ENCODE measurements at places on chromosomes 13 and 19. TPM values are rescaled to one million over a fixed set of nuclear protein-coding genes. Genes with fewer than 3 reads are reported as not detected.

ZNF14 gene
- total RNA-seq, result 4.8 TPM

UPF3A gene
- 52.1 TPM for total RNA-seq

FDX2 gene
- 24.9 TPM for total RNA-seq

PDX1 gene
- not detected for total RNA-seq

ZNF724 gene
- 16.1 TPM for total RNA-seq

ZNF382 gene
- 13.2 TPM for total RNA-seq

ZNF420 gene
- 11.9 TPM for total RNA-seq

LILRB4 gene
- not detected for total RNA-seq

ODAD3 gene
- 0.24 TPM for total RNA-seq

C19orf67 gene
- 0.54 TPM for total RNA-seq

GRCh38 chr19:28293685-28294084 lies 919.3 kb downstream of the UQCRFS1 start:
- DNase-seq, result no peak

- DNase-seq, result peak; percentile 91
Observed at GRCh38 chr19:3801412-3802096, 15.4 kb upstream of the MATK start.

- DNase-seq, result no peak
Observed at GRCh38 chr13:24146961-24147569, 13.5 kb upstream of the SPATA13 start.

DNA sequence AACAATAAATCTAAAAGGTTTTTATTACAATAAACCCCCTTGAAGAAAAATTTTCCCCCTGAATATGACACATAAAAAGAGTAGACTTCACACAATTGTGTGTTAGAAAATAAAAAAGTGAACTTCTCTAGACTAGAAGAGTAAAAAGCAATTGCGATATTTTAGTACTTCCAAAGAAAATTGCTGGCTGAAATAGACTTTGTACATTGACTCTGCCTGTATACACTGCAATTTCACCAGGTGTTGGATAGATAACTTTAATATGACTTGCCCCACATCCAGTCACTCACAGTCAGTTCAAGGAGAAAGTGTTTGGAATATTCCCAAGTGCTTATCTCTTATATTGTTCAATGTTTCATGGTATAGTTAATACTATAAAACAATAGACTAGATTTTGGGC lies 1780.1 kb upstream of the PCDH20 start:
- no peak for DNase-seq

DNA sequence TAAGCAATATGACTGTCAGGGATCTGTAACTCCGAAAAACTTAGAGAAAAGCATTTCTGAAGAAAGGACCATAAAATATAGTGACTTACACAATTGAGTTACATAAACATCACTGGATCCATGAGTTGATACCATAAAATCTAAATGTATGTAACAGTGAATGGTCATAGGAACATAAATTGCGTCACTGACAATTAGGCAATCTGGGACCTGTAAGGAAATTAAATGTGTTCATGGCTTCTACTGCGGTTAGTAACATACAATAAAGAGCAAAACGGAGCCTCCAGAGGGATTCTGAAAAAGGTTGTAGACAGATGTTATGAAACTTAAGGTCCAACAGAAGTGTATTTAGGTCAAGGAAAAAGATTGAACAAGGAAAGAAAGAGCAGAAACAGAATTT lies 27.1 kb downstream of the POU4F1 start:
- no peak for DNase-seq

GRCh38 chr19:43575955-43576878 lies 616 bp downstream of the PINLYP start:
- DNase-seq, result peak; percentile 68

DNA sequence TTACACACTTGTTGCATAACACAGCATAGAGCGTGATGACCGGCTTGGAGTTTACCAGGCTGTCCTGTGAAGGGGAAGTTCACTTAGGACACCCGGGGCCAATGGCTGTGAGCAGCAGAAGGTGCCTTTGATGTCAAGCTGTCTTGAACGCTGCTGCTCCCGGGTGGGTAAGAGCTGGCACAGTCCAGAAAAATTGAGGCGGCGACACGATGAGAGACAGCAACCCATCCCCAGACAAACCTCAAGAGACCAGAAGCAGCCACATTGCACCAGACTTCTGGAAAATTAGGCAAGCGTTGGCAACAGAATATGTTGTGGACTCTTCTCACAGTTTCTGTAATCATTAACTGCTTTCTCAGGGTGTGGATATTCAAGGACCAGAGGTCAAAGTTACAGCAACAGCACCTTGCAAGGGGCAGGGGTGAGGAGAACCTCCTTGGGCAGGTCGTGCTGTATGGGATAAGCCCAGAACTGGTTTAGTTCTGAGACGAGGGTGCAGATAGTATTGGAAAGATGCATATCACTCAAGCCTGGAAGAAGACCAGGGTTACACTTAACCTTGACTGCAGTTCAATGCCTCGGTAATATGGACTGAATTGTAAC lies 10.1 kb downstream of the NFILZ start:
- DNase-seq, result no peak

- no peak for DNase-seq
Observed at GRCh38 chr13:73531014-73531413, 472.2 kb downstream of the KLF5 start.

- no peak for DNase-seq
Observed at GRCh38 chr19:28428663-28429348, 784.1 kb downstream of the UQCRFS1 start.

- DNase-seq, result no peak
Observed at GRCh38 chr13:61180234-61180633, 235.4 kb downstream of the PCDH20 start.

- DNase-seq, result peak; percentile 68
Observed at GRCh38 chr13:40576369-40576768, 90.1 kb downstream of the FOXO1 start.

DNA sequence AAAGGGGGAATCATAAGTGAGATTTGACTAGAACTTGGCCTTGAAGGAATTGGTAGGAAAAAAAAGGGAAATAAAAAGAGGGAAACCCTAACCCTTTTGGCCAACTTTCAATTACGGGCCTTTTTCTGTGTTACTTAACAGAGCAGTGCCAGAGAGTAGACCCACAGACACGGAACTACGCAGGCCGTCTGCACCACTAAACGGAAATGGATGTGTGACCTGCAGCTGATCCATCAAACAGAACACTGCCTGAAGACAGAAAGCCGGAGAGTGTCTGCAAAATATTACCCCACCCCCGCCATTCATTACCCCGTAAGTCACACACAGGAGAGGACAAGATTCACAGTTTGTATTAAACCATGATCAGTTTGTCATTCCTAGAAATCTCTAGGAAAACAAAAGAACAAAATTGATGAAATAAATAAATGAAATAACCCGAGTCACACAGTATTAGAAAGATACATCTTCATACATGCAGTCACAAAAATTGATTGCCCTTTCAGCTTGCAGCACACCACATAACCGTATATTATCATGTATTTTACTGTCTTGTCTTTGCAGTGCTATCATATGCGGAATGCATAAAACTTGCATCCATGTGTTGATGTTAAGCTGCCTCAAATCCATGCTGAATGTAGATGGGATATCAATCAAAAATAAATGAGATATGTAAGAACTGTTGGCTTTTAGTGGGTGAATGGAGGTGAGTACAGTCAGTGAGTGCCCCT lies 424.7 kb downstream of the IRS2 start:
- DNase-seq, result no peak

GRCh38 chr13:24307211-24308067 lies 1.9 kb upstream of the C1QTNF9 start:
- no peak for DNase-seq

- DNase-seq, result peak; percentile 95
Observed at GRCh38 chr19:17751103-17751911, at the start of gene FCHO1. Gene FCHO1 (plus strand): TSS chr19:17751477. CDS start chr19:17755165, 3,688 bp downstream.

DNA sequence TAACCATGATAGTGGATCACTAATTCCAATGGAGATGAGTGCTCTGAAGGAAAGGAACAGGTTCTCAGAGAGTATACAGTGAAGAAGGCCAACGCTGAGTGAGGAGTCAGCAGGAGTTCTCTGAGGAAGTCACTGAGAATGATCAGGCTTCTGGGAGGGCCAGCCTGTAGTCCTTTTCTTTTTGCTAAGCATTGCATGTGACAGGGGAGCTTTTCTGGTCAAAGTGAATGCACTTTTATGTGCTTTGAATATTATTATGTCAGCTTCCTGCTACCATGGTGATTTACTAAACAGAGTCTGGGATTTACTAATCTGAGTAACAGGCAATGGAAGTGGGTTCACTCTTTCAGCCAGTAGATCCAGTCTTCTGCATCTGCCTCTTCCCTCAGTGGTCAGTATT lies 81.1 kb upstream of the SERP2 start:
- no peak for DNase-seq

DNA sequence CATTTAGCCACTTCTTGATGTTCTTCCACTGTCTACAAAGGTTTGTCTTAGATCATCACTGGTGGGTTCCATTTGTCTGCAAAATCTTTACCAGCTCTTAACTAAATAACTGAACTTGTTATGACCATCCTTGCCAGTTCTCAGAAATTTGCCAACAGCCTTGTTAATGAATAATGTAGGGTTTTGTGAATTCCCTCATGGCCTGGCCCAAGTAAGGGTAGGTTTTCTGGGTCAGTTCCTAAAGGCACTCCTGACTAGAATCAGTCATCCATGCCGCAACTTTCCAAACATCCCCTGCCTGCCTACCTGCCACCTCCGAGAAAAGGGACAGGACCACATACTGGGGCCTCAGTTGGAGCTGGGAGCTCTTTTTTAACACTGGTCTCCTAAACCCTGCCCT lies 4.0 kb downstream of the COL4A1 start:
- no peak for DNase-seq

DNA sequence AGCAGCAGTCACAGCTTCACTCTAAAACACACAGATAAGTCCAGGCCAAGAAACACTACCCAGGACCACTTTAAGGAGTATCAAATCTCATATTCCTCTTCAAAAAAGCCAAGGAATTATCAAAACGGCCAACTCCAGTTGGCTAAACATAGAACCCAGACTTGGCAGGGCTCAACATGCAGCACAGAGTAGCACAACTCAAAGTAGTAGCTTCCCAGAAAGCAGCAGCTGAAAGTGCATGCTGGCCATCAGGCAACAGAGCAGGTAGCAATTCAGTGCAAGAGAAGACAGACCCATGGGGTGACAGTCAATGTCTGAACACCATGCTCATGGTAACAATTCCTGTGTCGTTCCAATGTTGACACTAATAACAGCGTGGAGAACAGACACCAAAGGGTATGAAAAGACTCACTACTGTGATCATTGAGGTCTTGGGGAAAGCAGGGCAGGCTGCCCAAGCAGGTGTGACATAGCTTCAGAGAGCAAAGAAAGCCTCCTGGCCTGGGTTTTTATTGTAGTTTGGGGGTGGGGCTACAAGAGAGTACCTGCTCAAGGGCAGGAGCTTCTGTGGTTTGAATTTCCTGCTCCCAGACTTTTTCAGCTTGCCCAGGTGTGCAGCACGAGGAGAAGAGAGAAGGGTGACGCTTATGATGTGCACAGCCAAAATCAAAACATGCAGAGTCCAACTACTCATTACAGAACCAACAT lies 6.2 kb downstream of the ZNF709 start:
- DNase-seq, result no peak

DNA sequence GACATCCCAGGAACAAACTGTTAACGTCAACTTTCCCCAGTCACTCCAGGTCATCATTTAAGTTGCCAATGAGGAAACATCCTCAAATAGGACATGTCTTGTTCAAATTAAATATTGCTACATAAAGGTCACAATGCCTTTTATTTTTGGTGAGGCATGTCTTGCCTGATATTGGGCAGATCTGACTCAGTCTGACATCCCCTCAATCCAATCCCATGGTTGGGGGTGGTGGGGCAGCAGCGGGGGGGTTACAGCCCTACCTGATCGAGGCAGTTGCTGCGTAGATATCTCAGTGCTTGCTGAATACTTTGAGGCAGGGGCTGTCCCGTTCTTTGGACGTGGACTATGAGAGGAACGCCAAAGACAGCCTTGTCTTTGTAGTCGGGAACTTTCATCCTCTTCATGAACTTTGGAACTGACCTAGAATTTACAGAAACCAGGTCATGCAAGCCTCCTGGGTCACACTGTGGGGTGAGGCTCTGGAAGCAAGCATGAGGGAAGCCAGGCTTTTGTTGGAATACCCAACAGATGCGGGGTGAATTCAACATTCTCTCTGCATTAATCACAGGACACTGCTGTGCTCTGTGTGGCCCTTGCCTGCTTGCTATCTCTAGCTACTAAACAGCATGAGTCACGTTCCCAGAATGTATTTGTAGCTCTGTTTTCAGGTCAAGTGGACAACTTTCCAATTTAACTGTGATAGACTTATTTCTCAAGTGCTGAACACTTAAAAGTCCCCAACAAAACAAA lies 109.8 kb downstream of the KL start:
- DNase-seq, result no peak

- no peak for DNase-seq
Observed at GRCh38 chr19:4533835-4534424, 1.1 kb downstream of the PLIN5 start.

- DNase-seq, result no peak
Observed at GRCh38 chr13:24152292-24153214, 8.0 kb upstream of the SPATA13 start.

DNA sequence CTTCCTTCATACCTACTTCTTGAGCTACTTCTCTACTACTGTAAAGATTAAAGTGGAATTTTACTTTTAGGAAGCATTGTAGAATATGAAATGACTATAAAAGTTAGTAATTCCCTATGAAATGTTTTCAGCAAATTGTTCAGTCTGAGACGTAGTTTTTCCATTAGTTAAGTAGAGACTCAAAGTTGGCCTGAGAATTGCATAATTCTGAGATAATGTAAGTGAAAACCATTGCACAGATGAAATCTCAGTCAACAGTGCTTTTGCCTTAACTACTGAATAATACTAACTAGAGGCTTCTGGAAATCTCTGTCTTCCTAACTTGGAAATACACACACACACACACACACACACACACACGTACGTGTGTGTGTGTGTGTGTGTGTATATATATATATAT lies 125.9 kb downstream of the FGF14 start:
- no peak for DNase-seq

- no peak for DNase-seq
Observed at GRCh38 chr13:23810685-23811240, 78.4 kb downstream of the MIPEP start.

GRCh38 chr13:33441015-33441414 lies 155.5 kb upstream of the STARD13 start:
- no peak for DNase-seq

DNA sequence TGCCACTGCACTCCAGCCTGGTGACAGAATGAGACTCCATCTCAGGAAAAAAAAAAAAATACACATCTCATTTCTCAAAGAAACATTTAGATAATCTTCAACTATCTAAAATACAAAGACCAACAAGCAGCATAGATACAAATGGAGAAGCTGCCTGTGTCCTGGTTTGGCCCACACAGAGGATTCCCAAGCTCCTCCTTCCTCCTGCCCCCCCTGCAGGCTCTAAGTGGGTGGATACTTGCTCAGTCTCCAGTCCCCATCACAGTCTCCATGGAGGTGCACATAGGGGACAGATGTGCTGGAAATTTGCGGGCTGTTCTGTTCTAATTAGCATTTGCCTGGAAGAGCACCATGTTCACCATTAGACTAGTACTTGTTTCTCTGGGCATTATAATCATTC lies 59.9 kb downstream of the ABCC4 start:
- DNase-seq, result no peak

DNA sequence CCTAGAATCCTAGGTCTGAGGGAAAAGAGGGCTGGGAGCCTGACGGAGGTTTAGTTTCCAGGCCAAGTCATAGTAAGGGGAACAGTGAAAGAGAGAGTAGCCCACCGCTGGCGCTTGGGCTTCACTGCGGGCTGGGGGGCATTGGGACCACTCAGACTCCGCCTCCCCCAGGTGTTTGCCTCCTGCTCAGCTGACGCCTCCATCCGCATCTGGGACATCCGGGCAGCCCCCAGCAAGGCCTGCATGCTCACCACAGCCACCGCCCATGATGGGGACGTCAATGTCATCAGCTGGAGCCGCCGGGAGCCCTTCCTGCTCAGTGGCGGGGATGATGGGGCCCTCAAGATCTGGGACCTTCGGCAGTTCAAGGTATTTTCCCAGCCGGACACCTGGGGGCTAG lies 4.5 kb upstream of the KCNJ14 start:
- no peak for DNase-seq

All from activated CD4-positive, alpha-beta T cell treated with anti-CD3 and anti-CD28 coated beads, Interleukin-2, amount 10 ng/mL, durations not matched to agents 24 days and 14 days (primary cell).